Thyroid gland (tissue), 4 donors: ENCODE measurements at places on chromosomes 12 and 14. TPM values are rescaled to one million over a fixed set of nuclear protein-coding genes. Genes with fewer than 3 reads are reported as not detected.

The UNC79 gene
- total RNA-seq = 0.11 TPM

The LMNTD1 gene
- total RNA-seq = 0.27 TPM

The POTEM gene
- total RNA-seq = not detected

The TPPP2 gene
- total RNA-seq = not detected

The GPR68 gene
- total RNA-seq = 0.42 TPM

The DLK1 gene
- 0.40 TPM for total RNA-seq

The RPS6KL1 gene
- 16.4 TPM for total RNA-seq

The ESRRB gene
- not detected for total RNA-seq

The FNTB gene
- 16.3 TPM for total RNA-seq

The HSPB8 gene
- 49.4 TPM for total RNA-seq

The GRIP1 gene
- total RNA-seq = 9.9 TPM

The CLEC14A gene
- 44.5 TPM for total RNA-seq

The SERPINA9 gene
- not detected for total RNA-seq

The COCH gene
- 0.40 TPM for total RNA-seq

The NGB gene
- total RNA-seq = not detected

The TSHR gene
- 593 TPM for total RNA-seq

The MAP1LC3B2 gene
- not detected for total RNA-seq

The ALG10B gene
- total RNA-seq = 5.7 TPM

The STAC3 gene
- total RNA-seq = not detected

The FAM90A1 gene
- total RNA-seq = 0.39 TPM

The PRR4 gene
- 8.1 TPM for total RNA-seq

The SCFD1 gene
- total RNA-seq = 106 TPM

The HCAR3 gene
- 0.42 TPM for total RNA-seq
